H1 (cell line): ENCODE measurements at places on chromosomes 5 and 9.

DNA sequence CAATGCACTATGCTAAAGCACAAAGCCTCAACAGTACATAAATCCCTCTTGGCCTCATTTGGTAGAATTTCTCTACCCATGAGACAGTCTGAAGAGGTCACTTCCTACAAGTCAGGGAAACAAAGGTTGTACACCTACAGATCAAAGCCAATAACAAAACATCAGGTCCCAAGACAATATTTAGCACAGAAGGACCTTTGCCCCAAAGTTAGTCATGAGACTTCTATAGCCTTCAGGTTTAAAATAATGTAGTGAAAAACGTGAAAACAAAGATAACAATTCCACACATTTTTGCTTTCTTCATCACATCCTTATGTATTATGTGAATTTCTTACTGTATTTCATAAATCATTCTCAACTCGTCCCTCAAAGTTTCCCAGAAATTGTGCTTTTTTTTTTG lies 15.8 kb downstream of the AFF4 start:
- H3K4me3 ChIP-seq, result no peak overlapping the region
- 0 out of 2 replicates have a peak, but pooled peaks cover 3% of the 10 kb centered on the region for H3K36me3 ChIP-seq
- no peaks in the 10 kb centered on the region for H3K27me3 ChIP-seq
- no peak overlapping the region for H3K27ac ChIP-seq

- peaks cover 7% of the 10 kb centered on the region; the same call in 1 of the 2 replicates for H3K36me3 ChIP-seq
- no peak for DNase-seq
- no peak overlapping the region for H3K27ac ChIP-seq
- H3K4me1 ChIP-seq, result no peaks in the 10 kb centered on the region
- no peak overlapping the region for H3K4me3 ChIP-seq
These were observed 10.5 kb downstream of the ARSK start for GRCh38 chr5:95565280-95565920.

DNA sequence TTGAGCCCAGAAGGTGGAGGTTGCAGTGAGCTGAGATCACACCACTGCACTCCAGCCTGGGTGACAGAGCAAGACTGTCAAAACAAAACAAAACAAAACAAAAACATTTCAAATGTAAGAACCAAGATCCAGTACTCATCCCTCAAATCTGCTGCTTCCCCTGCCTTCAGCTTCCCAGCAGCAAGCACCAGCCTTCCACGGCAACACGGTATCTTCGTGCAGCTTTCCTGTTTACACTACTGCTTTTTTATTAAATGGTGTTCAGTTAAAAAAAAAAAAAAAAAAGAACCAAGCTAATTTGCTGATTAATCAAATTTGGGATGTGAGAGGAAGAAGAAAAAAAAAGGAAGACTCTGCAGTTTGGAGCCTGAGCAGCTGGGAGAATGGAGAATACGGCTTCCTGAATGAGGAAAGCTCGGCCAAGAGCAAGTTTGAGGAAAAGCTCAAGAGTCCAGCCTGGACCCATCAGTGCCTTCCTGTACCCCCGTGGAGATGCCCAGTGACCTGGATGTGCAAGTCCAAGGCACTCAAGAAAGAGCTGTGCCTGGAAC lies 28.0 kb upstream of the SLC2A8 start:
- no peak for DNase-seq
- no peak overlapping the region for H3K27ac ChIP-seq
- H3K4me1 ChIP-seq, result no peaks in the 10 kb centered on the region
- no peak overlapping the region for H3K4me3 ChIP-seq
- no peaks in the 10 kb centered on the region for H3K36me3 ChIP-seq

DNA sequence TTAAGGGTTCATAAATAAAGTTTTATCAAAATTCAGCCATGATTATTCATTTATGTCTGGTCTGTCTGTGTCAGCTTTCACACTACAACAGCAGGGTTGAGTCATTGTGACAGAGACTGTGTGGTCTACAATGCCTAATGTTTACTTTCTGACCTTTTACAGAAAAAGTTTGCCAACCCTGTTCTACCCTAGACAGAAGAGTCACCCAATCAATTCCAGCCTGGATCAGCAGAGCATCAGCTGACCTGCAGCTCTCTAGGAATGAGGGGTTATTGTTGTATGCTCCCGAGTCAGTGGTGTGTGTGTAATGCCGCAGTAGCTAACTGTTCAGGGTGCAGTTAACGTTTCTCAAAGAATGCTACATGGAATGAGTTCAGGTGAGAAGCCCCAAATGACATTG lies 87.3 kb downstream of the HRH2 start:
- H3K36me3 ChIP-seq, result no peaks in the 10 kb centered on the region
- H3K4me1 ChIP-seq, result no peaks in the 10 kb centered on the region
- H3K4me3 ChIP-seq, result no peak overlapping the region
- DNase-seq, result no peak

- no peak for DNase-seq
- no peaks in the 10 kb centered on the region for H3K36me3 ChIP-seq
- H3K4me3 ChIP-seq, result no peak overlapping the region
- H3K27ac ChIP-seq, result no peak overlapping the region
- H3K4me1 ChIP-seq, result no peaks in the 10 kb centered on the region
These were observed 172.3 kb upstream of the CDH6 start for GRCh38 chr5:31021181-31021624.

DNA sequence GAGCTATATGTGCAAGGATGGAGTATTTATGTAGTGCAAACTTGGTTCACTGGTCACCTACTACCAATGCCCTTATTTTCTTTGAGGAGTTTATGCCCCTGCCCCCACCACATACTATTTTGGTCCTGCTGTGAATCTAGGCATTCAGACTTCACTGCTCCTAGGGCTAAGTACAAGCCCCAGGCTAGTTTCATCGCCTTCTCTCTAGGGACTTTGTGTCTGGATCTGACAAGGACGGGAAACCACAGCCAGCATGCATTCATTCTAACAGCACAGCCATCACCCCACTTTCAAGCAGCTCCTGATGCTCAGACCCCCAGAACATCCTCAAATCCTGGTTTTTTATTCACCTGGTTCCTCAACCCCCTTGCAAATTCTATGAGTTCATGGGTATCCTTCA lies 56.8 kb downstream of the DRD1 start:
- no peak overlapping the region for H3K4me3 ChIP-seq
- no peak for DNase-seq
- peaks cover 3% of the 10 kb centered on the region for H3K4me1 ChIP-seq
- no peak overlapping the region for H3K27ac ChIP-seq
- H3K27me3 ChIP-seq, result no peaks in the 10 kb centered on the region
- H3K36me3 ChIP-seq, result no peaks in the 10 kb centered on the region

DNA sequence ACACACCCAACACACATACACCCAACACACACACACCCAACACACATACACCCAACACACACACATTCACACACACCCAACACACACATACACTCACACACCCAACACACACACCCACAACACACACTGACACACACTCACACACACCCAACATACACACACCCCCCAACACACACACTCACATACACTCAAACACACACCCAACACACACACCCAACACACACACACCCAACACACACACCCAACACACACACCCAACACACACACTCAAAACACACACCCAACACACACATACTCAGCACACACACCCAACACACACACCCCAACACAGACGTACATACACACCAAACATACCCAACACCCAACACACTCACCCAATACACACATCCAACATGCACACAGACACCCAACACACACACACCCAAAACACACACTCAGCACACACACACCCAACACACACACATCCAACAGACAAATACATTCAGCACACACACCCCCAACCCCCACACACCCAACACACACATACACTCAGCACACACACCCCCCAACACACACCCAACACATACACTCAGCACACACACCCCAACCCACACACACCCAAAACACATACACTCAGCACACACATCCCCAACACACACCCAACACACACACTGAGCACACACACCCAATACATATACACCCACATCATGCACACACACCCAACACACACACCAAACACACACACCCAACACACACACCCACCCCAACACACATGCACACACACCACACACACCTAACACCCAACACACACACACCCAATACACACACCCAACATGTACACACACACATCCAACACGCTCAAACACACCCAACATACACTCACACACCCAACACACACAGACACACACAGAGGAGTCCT lies 479.5 kb upstream of the DAP start:
- H3K36me3 ChIP-seq, result no peaks in the 10 kb centered on the region
- no peaks in the 10 kb centered on the region for H3K27me3 ChIP-seq

DNA sequence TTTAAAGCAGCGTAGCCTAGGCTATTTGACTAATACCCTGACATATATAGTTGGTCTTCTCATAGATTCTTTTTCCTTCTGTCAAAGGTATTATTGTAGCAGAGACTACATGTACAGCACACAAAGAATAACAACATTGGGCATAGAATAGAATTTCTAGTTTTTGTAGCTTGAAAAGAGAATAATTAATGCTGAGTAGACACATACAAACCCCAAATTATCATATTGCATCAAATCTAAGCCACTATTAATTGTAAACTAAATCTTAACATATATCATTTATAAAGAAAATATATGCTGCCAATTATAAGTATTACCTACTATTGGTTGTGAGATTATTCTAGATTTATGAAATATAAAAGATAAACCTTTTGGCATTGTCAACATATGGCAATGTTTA lies 574.5 kb downstream of the SLCO4C1 start:
- H3K4me1 ChIP-seq, result peaks cover 8% of the 10 kb centered on the region
- no peak overlapping the region for H3K27ac ChIP-seq
- H3K27me3 ChIP-seq, result no peaks in the 10 kb centered on the region

- DNase-seq, result no peak
- H3K36me3 ChIP-seq, result no peaks in the 10 kb centered on the region; the same call in 1 of the 2 replicates
- no peaks in the 10 kb centered on the region for H3K4me1 ChIP-seq
- peaks cover 28% of the 10 kb centered on the region for H3K27me3 ChIP-seq
- H3K27ac ChIP-seq, result no peak overlapping the region
- no peak overlapping the region for H3K4me3 ChIP-seq
These were observed 4.2 kb upstream of the SCGB3A1 start for GRCh38 chr5:180595381-180596114.

DNA sequence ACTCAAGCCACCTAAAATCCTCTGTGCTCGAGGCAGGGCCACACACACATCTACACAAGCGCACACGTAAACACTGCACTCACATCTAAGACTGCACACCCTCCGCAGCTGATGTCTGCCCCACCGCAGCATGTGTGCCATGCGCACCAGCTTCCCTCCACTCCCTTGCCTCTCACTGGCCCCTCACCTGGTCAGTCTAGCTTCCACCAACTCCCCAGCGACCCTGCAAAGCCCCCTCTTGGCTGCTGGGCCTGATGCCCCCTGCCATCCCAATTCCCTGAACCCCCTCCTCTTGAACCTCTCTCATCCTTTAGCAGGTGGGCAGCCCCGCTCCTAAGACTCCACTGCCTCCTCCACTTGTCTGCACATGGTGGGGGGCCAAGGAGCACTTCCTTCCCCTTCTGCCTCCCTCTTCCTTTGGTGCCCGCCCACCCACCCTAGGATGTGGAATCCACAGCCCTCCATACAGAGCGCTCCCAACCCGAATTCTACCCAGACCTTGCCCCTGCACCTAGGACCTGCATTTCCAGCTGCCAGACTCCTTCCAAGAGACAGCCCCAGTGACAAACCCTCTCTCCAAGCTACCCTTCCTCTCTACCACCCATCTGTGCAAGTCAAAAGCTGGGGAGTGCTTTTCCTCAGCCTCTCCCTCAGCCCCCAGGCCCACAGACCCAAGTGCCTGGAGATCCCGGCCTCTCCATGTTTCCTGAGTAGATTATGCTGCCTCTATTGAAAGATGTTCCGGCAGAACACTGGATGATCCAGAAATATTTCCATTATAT lies 23.9 kb downstream of the ADAMTS2 start:
- H3K27me3 ChIP-seq, result no peaks in the 10 kb centered on the region
- no peak overlapping the region for H3K27ac ChIP-seq
- H3K4me1 ChIP-seq, result no peaks in the 10 kb centered on the region; the same call in 1 of the 2 replicates
- DNase-seq, result no peak
- H3K36me3 ChIP-seq, result no peaks in the 10 kb centered on the region

DNA sequence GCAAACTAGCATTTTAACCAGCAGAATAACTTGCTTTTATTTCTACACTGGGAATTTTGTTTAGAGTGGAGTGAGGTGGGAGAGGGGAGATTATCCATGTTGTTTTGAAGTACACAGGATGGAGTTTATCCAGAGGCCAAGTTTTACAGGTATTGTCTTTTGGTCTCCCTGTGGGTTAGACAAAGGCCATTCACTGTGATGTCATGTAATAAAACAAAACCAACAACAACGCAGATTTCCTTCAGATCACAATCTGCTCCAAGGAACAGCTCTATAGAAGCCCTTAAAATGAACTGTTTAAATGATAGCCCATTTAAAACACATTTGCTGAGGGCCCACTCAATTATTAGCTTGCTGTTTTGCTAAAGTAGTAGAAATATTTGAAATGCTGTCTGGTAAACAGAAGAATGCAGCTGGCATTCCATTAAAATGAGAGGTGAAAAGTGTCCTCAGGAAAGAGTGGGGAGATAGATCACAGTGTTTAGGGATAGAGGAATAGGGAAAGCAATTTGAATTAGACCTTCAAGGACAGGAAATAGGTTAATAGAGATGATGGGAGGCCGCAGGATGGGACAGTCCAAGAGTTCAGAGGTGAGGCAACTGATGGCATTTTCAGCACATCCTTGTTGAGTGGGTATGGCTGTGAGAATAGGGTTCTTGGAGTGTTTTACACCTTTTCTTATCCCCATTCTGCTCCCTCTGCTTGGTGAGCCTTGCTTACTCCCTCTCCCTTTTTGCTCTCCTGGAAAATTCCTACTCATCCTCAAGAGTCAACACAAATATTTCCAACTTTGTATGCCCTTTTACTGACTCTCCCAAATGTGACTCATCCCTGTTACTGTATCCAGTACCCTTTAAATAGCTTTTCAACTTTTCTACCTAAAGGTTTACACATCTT lies 140.1 kb upstream of the NR3C1 start:
- no peaks in the 10 kb centered on the region for H3K27me3 ChIP-seq
- no peak for DNase-seq
- H3K27ac ChIP-seq, result no peak overlapping the region

GRCh38 chr9:73168298-73168934 lies 16.8 kb downstream of the ANXA1 start:
- H3K4me3 ChIP-seq, result no peak overlapping the region
- DNase-seq, result no peak
- H3K36me3 ChIP-seq, result no peaks in the 10 kb centered on the region
- H3K4me1 ChIP-seq, result no peaks in the 10 kb centered on the region
- H3K27ac ChIP-seq, result no peak overlapping the region
- no peaks in the 10 kb centered on the region for H3K27me3 ChIP-seq

DNA sequence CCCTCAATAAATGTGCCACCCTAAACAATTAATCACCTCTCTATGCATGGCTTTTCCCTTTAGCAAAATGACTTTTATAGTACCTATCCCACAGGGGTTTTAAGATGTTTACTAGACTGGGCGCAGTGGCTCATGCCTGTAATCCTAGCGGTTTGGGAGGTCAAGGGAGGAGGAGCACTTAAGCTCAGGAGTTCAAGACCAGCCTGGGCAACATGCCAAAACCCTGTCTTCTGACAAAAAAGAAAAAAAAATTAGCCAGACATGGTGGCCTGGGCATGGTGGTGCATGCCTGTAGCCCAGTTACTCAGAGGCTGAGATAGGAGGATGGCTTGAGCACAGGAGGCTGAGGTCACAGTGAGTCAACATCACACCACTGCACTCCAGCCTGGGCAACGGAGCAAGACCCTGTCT lies 13.5 kb downstream of the SH3TC2 start:
- DNase-seq, result no peak
- no peaks in the 10 kb centered on the region for H3K27me3 ChIP-seq
- no peaks in the 10 kb centered on the region for H3K36me3 ChIP-seq
- H3K4me1 ChIP-seq, result no peaks in the 10 kb centered on the region

- no peak overlapping the region for H3K4me3 ChIP-seq
- no peak for DNase-seq
- H3K36me3 ChIP-seq, result no peaks in the 10 kb centered on the region
- H3K27me3 ChIP-seq, result no peaks in the 10 kb centered on the region
- H3K27ac ChIP-seq, result no peak overlapping the region
- no peaks in the 10 kb centered on the region for H3K4me1 ChIP-seq
These were observed 37.2 kb downstream of the PDE4D start for GRCh38 chr5:59856358-59856757.
